ENCODE measurements at places on chromosomes 6 and 20.

DNA sequence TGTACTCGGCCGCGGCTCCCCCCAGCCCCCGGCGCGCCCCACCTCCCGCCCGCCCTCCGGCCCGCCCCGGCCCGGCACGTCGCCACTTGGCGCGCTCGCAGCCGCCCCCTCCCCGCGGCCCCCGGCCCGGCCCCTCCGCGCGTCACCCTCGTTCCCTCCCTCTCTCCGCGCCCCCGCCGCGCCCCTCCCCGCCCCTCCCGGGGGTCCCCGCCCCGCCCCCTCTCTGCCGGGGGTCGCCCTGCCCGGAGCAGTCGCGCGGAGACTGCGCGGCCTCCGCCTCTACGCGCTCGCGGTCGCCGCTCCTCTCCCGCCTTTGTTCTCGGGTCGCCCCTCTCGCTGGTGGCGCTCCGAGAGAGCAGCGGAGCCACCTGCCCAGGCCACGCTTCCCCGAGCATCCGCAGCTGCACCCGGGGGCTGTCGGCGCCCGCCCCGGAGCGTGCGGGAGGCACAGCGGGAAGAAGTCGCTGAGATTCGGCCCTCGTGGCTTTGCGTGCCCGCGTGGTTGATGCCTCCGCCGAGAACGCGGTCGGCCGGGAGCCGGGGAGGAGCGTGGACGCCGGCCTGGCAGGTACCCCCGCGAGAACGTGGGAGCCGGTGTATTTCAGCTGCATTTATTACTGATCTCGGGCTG lies at the start of gene PHF10:
Gene PHF10, minus strand, starts transcription at position 7 of the 631 bp plus-strand sequence. CDS start 569 bp downstream, outside the sequence.
- DNase-seq = peak; percentile 67

DNA sequence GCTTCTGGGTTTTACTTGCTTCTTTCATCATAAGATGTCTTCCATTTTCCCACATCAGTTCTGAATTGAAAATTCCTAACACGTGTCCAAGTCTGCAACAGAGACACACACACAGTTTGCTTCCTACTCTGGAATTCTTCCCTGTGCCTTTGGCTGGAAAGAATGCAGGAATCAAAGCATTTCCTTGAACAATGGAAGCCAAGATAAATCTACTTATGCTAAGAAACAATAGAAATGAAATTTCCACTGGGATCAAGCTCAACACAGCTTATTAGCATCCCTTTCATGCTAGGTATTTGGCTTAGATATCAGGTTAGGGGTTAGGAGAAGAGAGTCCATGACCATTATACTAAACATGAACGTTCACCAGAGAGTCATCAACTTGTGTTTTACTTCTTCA lies 101.1 kb upstream of the SCAF8 start:
- no peak for DNase-seq

DNA sequence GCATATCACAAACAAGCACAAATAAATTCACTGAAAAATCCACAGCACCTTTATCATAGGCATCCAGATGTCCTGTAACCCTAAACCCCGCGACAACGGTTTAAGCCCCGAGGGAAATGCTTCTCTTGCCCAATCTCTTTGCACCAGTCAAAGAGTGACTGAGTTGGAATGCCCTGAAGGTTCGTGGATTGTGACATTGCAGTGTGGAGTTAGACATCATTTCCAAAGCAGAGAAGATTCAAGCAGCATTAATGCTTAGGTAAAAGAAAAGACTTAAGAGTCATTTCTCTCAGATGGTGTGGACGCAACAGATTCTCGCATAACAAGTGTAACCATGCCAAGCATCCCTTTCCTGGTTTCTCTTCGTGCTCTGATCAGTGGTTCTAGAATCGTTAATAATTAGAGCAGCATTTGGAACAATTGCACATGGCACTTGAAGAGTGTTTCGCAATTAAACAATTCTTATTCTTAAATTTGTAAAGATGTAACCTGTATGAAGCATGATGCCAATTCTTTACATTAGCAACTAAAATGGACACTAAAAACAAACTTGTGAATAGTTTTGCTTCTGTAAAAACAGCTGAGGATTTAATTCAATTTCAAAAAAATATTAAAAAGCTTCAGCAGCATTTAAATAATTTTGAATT lies 121.6 kb downstream of the HIVEP2 start:
- no peak for DNase-seq

- no peak for DNase-seq
Measured at GRCh38 chr6:108714101-108714765, 134.0 kb upstream of the ARMC2 start.

GRCh38 chr6:79261666-79262065 lies 27.2 kb upstream of the HMGN3 start:
- no peak for DNase-seq

- no peak for DNase-seq
Measured at GRCh38 chr6:81144346-81144745, 608.1 kb downstream of the TENT5A start.

GRCh38 chr20:53757472-53757913 lies 163.9 kb upstream of the ZNF217 start:
- DNase-seq = no peak

GRCh38 chr6:63774961-63775360 lies 139.4 kb downstream of the PHF3 start:
- no peak for DNase-seq

DNA sequence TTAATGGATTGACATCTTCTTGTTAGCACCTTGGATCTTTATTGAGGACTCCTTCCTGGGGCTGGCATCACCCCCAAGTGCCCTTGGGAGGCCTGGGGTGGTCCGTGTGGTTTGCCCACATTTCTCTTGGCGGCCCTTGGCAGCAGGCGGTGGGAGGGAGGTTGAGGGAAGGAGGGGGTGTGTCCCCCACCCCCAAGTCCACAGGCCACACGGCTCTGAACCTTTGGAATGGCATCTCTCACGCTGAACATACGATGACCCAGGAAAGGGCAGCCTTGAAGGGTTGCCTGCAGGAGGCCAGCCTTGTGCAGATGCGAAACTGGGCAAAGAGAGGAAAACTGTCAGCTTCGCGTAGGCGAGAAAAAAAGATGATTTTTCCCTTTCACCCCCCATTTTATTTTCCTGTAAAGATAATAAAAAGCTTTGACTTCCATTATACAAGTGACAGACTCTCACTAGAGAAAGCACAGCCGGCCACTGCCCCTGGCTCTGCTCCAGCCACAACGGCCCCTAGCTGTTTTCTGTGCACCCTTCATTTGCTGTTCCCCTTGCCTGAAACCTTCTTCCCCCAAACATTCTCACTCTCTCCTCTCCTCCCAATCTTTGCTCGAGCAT lies 56.2 kb downstream of the SLC2A10 start:
- no peak for DNase-seq

GRCh38 chr6:27541212-27541932 lies 68.5 kb upstream of the ZNF184 start:
- DNase-seq = no peak

GRCh38 chr6:140980265-140980887 lies 1152.3 kb upstream of the GJE1 start:
- DNase-seq = no peak

- no peak for DNase-seq
Measured at GRCh38 chr20:48791014-48791413, 36.8 kb downstream of the PREX1 start.

DNA sequence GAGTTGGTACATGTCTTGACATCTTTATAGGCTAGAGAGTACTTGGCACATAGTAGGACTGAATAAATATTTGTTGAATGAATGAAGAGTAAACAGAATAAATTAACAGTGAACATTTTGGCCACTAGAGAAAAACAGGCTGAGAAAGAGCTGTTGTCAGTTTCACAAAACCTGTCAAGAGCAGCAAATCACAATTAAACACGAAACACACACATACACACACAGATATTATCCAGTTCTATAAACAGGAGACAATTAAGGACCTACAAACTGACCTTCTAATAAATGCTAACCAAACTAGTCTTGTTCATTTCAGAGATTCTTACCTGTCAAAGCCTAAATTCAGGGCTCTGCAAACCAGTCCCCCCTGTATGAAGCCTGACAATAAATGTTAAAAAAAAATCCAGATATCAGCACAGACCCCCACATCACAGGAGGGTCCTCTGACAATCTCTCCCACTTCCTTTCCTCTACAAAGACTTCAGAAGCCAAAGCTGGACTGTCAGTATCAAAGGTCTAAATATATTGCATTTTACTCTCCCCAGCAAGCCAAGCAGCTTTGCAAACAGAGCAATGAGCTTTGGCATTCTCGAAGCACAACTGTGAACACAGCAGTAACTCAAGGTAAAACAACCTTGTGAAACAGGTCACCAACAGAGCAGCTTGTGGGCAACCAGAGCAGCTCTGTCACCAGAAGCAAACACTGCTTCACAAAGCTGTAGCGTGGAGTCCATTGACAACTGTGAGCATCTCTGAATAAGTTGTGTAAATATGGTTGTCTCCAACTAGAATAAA lies 229.9 kb downstream of the TBXT start:
- DNase-seq = no peak

- no peak for DNase-seq
Measured at GRCh38 chr20:62428396-62429295, 1.3 kb upstream of the RBBP8NL start.

- no peak for DNase-seq
Measured at GRCh38 chr20:59630526-59630925, 26.2 kb downstream of the PHACTR3 start.

GRCh38 chr6:153062516-153062915 lies 60.0 kb upstream of the MTRF1L start:
- DNase-seq = no peak

DNA sequence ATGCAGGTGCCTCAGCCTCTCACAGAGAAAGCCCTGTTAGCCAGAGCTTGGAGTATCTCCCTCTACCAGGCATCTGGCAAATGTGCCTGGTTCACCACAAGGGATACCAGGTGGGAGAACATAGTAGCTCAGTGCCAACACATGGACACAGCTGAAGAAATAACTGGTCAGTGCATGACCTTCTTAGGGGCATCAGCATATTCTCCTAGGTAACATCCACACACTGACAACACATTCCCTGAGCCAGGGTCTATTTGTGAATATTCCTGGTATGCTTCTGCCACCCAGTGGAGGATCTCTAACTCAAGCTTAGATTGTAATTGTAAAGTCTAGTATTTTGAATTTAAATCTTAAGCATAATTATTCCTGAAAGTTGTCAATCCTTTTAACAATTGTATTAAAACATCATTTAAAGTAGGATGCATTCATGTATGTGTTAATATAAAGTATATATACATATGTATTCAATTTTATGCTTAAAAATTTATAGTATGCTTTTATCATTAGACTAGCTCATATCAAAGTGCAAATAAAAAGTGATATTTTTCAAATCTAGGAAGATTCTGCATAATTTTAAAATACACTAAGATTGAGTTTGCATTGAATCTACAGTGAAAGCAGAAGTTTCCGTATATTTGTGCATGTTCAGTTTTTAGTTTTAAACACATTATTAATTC lies 45.3 kb upstream of the COL21A1 start:
- DNase-seq = no peak

GRCh38 chr20:38339997-38340396 lies 6.3 kb upstream of the LBP start:
- no peak for DNase-seq

- no peak for DNase-seq
Measured at GRCh38 chr20:54631059-54631458, 155.7 kb downstream of the DOK5 start.

DNA sequence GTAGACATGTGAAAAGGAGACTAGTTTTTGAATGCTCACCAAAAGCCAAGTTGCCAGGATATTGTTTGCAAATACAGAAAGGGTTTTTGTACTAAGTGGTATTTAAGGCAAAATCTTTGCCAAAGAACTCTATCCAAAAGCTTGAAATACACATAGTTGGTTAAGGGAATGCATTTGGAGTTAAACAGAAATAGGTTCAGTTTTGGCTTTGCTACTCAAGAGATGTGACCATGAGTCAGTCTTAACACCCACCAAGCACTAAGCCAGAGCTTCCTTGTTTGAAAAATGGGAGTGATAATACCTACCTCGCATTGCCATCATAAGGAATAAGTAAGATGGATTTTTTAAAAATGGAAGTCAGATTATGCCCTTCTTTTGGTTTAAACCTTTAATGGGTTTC lies 191.7 kb upstream of the LAMP5 start:
- no peak for DNase-seq

- no peak for DNase-seq
Measured at GRCh38 chr20:40843251-40843650, 154.2 kb upstream of the MAFB start.

- no peak for DNase-seq
Measured at GRCh38 chr20:50278377-50278683, 87.7 kb downstream of the CEBPB start.

- no peak for DNase-seq
Measured at GRCh38 chr6:149806127-149806526, 56.6 kb downstream of the PCMT1 start.

GRCh38 chr6:117498159-117498558 lies 15.7 kb downstream of the DCBLD1 start:
- no peak for DNase-seq

DNA sequence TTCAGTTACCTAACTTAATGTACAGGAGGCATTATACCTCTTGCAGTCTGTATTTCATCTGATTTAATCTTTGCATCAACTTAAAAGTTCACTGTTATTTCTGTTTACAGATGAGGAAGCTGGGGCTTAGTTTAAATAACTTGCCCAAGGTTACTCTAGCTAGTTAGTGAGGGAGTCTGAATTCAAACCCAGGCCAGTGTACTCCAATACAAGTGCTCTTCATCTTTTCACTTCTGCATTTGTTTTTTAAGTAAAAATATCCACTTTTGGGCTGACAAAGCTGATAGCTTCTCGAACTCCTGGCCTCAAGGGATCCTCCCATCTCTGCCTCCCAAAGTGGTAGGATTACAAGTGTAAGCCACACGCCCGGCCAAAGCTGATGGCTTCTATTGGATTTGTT lies 23.6 kb downstream of the RREB1 start:
- no peak for DNase-seq
